ENCODE measurements at places on chromosomes 6 and 20.

DNA sequence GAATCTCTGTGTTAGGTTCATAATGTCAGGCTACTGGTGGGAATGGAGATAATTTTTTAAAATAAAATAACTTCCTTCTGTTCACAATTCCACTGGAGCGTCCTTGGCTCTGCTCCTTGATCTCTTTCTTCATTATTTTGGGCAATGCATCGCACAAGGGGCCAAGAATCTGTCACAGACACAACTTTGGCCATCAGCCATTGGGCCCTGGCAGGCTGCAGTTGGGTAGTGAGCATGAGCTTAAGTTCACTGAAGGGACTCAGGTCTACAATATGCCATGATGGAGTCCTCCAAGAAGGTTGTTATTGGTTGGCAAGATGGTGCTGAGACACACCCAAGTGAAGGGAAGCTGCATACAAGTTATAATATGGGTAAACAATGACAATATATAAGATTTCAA is 40.0 kb downstream of the CYP39A1 start:
- DNase-seq, result no peak

DNA sequence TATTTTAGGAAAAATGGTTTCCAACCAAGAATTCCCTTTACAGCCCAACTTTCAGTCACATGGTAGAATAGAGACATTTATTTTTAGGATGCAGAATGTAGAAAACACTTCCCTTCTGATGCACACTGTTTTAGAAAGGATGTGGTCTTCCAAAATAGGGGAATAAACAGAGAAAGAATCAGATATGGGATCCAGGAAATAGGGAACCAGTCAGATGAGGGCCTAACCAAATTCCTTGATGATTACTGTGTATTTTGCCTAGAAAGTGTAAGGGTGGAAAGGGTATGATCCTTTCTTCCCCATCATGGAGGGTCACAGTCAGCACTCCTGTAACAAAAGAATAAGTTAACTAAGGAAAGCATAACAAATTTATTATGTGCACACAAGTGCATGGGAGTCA is 27.4 kb downstream of the SLX4IP start:
- no peak for DNase-seq

- DNase-seq, result no peak
Measured at GRCh38 chr6:34969662-34970265, 80.7 kb downstream of the ANKS1A start.

DNA sequence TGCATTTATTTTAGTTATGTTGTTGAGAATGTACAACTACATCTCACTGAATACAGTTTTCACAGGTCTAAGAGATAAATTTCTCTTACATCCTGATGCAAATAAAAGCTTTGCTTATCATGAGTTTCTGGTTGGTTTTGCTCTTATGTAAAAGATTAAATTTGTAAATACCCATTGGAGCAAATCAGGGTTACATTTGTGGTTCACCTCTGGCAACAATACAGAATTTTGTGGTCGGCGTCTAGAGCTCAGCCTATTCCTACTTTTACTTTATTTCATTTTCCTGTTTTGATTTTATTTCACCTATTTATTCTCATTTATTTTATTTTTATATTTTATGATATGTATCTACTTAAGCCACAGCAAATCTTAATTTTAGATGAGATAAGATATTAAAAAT is 271.9 kb upstream of the MARCKS start:
- no peak for DNase-seq

GRCh38 chr6:119598883-119599282 is 249.3 kb upstream of the MAN1A1 start:
- DNase-seq, result no peak
